ENCODE measurements at places on chromosomes 4 and X.

GRCh38 chrX:153999359-154000037, 20.2 kb downstream of the IRAK1 start:
- no peak for DNase-seq

- DNase-seq, result no peak
These were observed 40.7 kb upstream of the DDX3X start for GRCh38 chrX:41293269-41293668.

- DNase-seq, result no peak
These were observed 208.8 kb downstream of the TMA16 start for GRCh38 chr4:163703251-163703650.

GRCh38 chr4:2186133-2186864, 55.6 kb downstream of the HAUS3 start:
- no peak for DNase-seq

- no peak for DNase-seq
These were observed 4.3 kb upstream of the SHROOM2 start for GRCh38 chrX:9781941-9782340.

- DNase-seq, result no peak
These were observed 125.6 kb downstream of the THOC2 start for GRCh38 chrX:123607270-123607669.

- DNase-seq, result no peak
These were observed 32.4 kb downstream of the FGFRL1 start for GRCh38 chr4:1043651-1044468.

DNA sequence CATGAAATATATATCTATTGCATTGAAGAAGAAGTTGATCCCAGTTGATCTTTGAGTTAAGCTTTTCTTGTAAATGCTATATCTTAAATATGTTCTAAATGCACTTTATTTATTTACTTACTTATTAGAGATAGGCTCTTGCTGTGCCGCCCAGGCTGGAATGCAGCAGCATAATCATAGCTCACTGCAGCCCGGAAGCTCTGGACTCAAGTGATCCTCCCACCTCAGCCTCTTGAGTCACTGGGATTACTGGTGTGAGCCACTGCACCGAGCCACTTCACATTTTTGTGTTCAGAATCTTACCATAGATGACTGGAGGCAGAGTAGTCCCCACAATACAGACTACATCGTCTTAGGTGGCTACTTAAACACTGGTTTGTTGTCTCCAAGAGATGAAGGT, 324.3 kb upstream of the SLIT2 start:
- DNase-seq, result no peak

Measured in anterior cingulate cortex (tissue), 58 donors.